A172 (cell line): ENCODE measurements at places on chromosomes 5 and 9. TPM values are rescaled to one million over a fixed set of nuclear protein-coding genes. Genes with fewer than 3 reads are reported as not detected.

- no peak for DNase-seq
Measured at GRCh38 chr5:57097526-57097925, 76.3 kb upstream of the GPBP1 start.

DNA sequence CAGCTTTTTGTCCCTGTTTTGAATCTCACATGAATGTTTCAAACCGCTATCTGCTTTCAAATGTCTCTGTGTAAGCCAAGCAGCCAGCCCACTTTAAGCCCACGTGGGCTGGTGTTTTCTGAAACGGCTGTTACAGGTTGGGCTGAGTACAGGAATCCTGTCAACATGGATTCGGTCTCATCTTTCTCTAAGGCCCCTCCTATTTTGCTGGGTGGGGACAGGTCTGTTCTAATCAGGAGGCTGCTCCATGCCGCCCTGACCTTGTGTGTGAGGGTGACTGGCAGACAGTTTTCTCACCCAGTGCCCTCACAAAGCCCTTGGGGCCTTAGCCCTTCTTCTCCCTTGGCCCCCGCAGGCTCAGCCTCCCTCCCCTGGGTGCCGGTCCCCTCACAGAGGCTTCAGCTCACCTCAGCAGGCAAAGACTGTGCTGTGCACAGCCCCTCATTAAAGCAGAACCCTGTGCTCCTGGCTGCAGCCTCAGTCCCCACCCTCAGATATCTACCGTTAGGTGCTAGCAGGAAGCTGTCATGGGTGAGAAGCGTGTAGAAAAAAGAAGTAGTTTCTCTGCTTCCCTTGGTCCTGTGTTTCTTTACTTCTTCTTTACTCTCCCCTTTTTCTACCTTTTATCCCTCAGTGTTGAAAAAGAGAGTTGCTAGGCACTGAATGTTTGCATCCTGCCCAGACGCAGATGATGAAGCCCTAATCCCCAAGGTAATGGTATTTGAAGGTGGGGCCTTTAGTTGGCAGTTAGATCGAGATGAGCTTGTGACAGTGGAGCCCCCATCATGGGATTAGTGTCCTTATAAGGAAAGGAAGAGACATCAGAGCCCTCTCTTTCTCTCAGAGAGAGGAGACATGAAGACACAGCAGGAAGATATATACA is 205.7 kb downstream of the ADAMTS12 start:
- DNase-seq = no peak

- no peak for DNase-seq
Measured at GRCh38 chr5:58077416-58077815, 382.5 kb downstream of the PLK2 start.

Gene THBS4
- 0.05 and 1.2 TPM in 2 replicates for total RNA-seq

DNA sequence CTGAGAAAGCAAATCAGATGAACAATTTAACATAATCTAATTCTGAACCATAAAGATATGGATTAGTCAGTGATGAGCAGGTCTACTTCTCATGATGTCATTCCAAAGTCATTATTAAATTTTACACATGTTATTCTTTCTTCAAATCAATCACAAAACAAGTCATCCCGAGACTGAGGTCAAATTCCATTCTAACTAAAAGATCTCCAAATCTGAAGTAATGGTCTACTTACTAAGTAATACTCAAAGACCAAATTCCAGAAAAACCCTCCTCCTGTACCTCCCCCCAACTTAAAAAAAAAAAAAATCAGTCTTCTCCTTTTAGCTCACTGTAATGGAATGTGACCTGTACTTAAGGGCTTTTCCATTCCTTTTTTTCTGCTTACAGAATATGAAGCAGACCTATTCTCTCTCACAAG is 4.7 kb downstream of the PFDN1 start:
- DNase-seq = peak; percentile 75
